ENCODE measurements at places on chromosomes 1 and 21. TPM values are rescaled to one million over a fixed set of nuclear protein-coding genes. Genes with fewer than 3 reads are reported as not detected.

ZNF124 gene
- 31.8 TPM for total RNA-seq

SMIM12 gene
- 40.4 TPM for total RNA-seq

IGSF3 gene
- total RNA-seq = 23.0 TPM

TBCE gene
- 31.6 TPM for total RNA-seq

FCGR3B gene
- 59.2 TPM for total RNA-seq

IVL gene
- 0.24 TPM for total RNA-seq

OPTC gene
- total RNA-seq = not detected

DNA sequence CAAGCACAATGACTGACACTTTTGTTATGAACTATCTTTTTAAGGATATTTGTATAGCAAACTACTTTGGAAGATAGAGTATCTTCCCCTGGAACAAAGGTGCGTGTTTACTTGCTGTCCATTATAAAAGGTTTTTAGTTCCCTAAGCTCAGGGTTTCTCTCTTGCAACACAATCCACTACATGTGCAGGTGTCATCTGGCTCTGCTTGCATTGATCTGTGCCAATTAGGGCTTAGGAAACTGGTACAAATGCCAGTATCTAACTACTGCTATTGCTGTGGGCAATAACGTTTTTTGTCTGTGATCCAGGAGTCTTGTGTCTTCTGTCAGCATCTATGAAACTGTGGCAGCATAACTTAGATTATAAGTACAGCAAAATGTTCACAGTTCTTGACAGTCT, 68.3 kb upstream of the ABCD3 start:
- DNase-seq = no peak

DNA sequence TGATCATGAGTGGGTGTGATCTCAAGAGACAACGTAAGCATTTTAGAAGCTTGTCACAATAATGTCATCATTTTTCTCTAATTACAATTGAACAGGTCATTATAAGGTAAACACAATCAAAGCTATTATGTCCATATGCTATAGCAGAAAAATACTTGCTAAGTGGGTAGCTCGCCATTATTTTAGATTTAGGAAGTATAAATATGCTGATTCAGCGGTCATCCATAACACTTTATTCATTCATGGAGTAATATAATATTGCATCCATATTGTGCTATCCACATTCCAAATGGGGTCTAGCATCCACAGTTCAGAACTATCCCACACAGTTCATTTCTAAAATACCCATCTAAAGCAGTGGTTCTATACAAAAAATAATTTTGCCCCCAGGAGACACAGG, 8.4 kb downstream of the KRTAP15-1 start:
- no peak for DNase-seq

GRCh38 chr1:23224739-23225648, 7.7 kb upstream of the HTR1D start:
- no peak for DNase-seq

- no peak for DNase-seq
Measured at GRCh38 chr1:56561227-56562019, 17.9 kb downstream of the PLPP3 start.

GRCh38 chr1:20666804-20667203, 5.6 kb upstream of the DDOST start:
- no peak for DNase-seq

GRCh38 chr21:26107429-26107828, 63.1 kb downstream of the APP start:
- DNase-seq = no peak
